ENCODE measurements at places on chromosomes 11 and 22.
A peak's percentile ranks its signal among the peaks of the same experiment; 100 is the strongest.

DNA sequence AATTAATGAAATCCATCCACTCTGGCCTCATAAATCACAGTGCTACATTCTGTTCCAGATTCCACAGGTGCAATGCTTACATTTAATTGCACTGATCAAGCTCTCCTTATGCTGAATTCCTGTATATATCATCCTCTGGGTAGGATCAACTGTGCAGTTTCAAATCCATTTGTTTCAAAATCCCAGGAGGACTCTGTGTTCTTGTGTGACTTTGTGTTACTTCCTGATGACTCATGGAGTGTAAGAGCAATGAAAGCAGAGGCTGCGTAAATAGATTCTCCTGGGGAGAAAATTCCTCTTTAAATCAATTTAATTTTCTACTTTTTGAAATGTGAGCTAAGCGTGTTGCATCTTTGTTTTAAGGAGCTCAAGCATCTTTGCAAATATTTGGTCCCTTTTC is 752.7 kb downstream of the METTL15 start:
- DNase-seq, result no peak

- DNase-seq, result no peak
Observed at GRCh38 chr11:33689085-33689484, 11.5 kb downstream of the C11orf91 start.

GRCh38 chr11:77518471-77518870 is 44.6 kb upstream of the PAK1 start:
- DNase-seq, result no peak

- no peak for DNase-seq
Observed at GRCh38 chr11:57499983-57500461, 15.5 kb downstream of the SLC43A1 start.

DNA sequence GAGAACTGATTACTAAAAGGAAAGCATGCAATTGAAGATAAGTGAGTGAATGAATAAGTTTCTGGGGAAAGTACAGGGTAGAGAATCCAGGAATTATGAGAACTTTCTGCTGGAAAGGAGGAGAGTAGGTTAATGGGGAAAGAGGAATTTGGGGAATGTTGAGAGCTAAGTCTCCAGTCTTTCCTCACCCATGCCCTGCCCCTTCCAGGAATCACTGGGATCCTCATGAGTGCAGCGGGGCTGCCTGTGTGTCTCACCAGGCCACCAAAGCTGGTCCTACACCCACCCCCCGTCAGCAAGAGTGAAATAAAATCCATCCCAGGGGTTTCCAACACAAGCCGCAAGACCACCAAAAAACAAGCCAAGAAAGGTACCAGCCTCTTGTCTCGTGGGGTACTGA is 17.0 kb downstream of the DTX4 start:
- no peak for DNase-seq

- DNase-seq, result no peak
Observed at GRCh38 chr22:32862936-32863661, 61.6 kb downstream of the TIMP3 start.

DNA sequence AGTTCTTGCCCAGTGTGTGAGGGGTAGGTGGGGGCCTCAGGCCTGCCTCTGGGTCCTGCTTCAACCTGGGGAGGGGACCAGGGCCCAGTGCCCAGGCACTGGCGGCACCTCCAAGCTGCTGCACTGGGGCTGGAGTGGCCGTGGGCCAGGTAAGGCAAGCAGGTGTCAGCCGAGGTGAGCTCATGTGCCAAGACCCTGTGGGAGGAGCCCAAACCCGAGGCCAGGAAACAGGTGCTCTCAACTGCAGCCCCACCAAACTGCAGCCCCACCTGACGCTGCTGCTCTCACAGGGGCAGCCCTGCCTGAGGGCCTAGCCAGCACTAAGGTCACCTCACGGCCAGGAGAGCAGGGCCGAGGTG is 18.1 kb upstream of the GNB1L start:
- DNase-seq, result no peak

- no peak for DNase-seq
Observed at GRCh38 chr22:29126670-29127395, 54.0 kb downstream of the KREMEN1 start.

GRCh38 chr11:20631519-20632168 is 32.2 kb downstream of the SLC6A5 start:
- DNase-seq, result no peak

- no peak for DNase-seq
Observed at GRCh38 chr11:118535261-118535660, 4.3 kb downstream of the TMEM25 start.

GRCh38 chr11:128948583-128948982 is 5.9 kb upstream of the TP53AIP1 start:
- no peak for DNase-seq

- DNase-seq, result peak; percentile 11
Observed at GRCh38 chr22:25172153-25172552, 27.5 kb upstream of the CRYBB3 start.

DNA sequence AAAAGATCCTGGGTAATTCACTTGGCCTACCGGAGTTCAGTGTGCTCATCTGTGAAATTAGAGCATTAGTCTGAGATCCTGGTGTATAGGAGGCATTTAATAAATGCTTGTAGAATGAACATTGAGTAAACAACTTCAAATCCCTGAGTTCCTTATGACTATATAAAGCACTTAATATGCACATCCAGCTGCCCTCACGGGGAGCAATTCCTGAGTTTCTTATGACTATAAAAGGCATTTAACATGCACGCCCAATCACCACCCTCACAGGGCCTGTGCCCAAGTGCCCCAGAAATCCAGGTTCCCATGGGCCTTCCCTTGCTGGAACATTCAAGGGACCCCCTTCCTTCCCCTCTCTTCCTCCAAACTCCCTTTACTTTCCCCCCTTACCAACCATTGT is 13.6 kb downstream of the DRD2 start:
- no peak for DNase-seq

- DNase-seq, result no peak
Observed at GRCh38 chr22:36913427-36914389, at the start of gene CSF2RB. CSF2RB (plus strand) TSS chr22:36913628; CDS start chr22:36922208, 8,580 bp downstream.

- DNase-seq, result no peak
Observed at GRCh38 chr22:35154937-35155387, 89.0 kb downstream of the ISX start.

- no peak for DNase-seq
Observed at GRCh38 chr22:24428751-24429410, 1.5 kb downstream of the ADORA2A start.

- no peak for DNase-seq
Observed at GRCh38 chr11:69878144-69878883, 59.1 kb upstream of the FGF3 start.

DNA sequence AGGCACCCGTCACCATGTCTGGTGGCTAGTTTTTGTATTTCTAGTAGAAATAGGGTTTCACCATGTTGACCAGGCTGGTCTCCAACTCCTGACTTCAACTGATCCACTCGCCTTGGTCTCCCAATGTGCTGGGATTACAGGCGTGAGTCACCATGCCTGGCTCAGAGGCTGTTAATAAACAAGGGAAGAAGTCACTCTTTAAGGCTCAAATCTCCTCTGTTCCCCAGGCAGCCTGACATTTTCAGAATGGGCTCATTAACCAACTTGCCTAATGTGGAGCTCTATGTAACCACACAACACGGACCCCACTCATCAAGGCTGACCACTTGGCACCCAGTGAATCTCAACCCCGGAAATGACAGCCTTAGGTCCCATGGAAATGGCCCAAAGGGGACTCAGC is 24.1 kb downstream of the APOL3 start:
- DNase-seq, result no peak

GRCh38 chr11:45262900-45263299 is 23.2 kb downstream of the SYT13 start:
- DNase-seq, result no peak

DNA sequence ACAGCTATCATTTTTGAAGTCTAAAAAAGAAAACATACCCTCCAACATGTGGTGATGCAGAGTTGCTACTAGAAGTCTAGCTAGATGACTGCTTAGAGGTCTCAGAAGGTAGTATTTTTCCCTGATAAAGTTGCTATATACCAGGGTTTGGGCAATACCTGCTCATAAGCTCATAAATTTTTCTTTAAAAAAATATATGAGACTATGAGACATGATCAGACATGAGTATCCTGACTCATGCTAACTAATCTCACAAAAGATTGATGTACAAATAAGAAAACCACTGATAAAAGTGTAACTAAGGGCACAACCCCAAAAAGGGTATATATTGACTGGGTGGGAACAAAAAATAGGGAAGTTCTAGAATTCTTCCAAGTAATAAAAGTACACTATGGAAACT is 740.9 kb downstream of the METTL15 start:
- no peak for DNase-seq

DNA sequence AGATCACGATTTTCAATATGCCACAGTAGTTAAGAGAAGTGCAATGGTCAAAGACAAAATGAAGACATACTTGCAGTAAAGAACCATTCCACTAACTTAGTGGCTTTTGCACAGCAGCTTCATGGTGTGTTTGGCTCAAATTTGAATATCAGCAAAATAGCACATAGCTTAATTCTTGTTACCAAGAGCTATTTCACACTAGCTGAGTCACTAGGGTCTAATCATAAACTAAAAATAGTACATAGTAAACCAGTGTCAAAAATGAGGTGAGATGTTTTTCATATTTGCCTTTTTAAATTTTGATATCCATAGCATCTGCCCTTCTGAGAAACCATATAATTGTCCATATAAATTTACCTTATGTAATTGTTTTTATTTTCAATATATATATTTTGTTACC is 325.0 kb upstream of the LUZP2 start:
- DNase-seq, result no peak
